Activated effector memory CD4-positive, alpha-beta T cell treated with Interleukin-2 at 50 U/mL for 16 hours (primary cell): ENCODE measurements at places on chromosomes 2 and 18.

- DNase-seq, result no peak
Observed at GRCh38 chr2:10932345-10933151, 20.8 kb downstream of the KCNF1 start.

GRCh38 chr2:239459606-239460005 lies 58.8 kb upstream of the HDAC4 start:
- no peak for DNase-seq

DNA sequence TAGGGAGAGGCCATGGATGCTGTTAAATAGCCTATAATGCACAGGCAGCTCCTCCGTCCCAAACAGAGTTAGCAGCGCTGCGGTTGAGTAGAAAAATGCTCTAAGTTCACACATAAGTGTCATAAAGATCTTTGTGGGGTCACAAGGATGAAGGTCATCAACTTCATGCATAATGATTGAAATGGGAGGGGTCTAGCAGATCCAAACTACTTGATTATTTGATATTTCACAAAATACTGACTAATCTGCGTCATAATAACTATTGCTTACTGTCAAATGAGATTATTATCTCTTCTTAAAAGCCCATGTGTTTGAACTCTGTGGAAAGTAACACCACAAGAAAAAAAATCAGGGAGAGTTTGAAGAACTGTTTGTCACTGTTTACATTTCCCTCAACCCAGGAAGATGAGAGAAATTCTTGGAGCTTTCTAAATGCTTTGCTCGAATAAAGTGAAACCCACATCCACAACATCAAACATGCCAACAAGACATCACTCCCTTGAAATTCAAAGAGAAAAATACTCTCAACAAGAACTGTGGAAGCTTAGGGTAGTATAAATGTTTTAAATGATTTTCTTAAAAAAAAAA lies 50.5 kb upstream of the CREB1 start:
- DNase-seq, result no peak

- no peak for DNase-seq
Observed at GRCh38 chr18:76246590-76246989, 248.5 kb downstream of the ZNF516 start.

DNA sequence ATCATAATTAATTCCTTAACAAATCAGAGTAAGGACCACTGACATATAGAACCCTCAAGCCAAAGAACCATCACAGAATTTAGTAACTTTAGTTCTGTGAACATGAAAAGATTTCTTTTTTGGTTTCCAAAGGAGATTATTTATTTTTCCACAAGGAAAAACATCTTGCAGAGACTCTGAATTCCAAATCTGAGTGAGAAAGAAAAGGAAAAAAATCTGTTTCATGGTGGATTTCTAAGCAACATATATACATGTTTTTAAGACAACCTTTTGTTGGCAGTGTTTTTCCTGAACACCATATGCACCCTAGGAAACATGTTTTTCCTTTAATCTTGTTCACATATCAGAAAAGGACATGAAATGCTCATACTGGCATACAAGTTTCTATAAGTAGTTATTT lies 149.8 kb downstream of the AGPS start:
- DNase-seq, result no peak

GRCh38 chr18:59792353-59792752 lies 95.1 kb upstream of the CCBE1 start:
- DNase-seq, result no peak

DNA sequence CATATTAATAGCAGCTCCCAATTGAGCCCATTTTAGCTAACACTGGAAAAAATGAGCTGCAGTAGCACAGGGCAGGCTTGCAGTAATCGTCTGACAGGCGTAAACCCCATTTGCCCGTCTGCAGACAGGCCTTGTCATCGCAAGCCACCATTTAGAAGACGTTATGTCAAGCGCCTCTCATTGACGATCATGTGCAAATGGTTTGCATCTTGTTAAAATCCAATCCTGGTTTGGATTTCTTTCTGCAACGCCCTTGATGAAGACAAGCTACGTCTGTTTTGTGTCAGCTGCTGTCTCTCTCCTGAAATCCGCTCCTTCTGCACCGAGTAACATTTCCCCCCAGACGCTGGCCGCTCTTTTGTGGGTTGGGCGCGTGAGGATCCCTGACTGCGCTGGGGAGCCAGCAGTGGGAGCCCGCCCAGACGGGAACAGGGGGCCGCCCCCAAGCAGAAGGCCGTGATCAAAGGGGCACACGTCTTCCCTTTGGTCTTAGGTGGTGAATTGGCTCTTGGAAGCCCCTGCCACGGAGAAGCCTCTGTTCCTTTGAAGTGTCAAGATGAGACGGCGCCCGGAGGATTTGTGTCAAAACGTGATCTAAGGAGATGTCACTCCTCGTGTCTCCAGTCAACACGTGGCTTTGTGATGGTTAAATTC lies 84.2 kb upstream of the GPC1 start:
- no peak for DNase-seq

GRCh38 chr2:46471019-46471583 lies 8.3 kb upstream of the TMEM247 start:
- DNase-seq, result no peak

- no peak for DNase-seq
Observed at GRCh38 chr18:59814891-59815290, 84.9 kb upstream of the PMAIP1 start.

DNA sequence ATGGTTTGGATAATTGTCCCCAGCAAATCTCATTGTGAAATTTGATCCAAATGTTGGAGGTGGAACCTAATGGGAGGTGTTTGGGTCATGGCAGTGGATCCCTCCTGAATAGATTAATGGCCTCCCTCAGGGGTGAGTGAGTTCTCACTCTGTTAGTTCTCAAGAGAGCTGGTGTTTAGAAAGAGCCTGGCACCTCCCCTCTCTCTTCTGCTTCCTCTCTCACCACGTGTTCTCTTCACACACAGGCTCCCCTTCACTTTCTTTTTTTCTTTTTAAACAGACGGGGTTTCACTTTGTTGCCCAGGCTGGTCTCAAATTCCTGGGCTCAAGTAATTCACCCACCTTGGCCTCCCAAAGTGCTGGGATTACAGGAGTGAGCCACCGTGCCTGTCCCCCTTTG lies 111.6 kb upstream of the LTBP1 start:
- DNase-seq, result no peak

GRCh38 chr2:238926761-238927611 lies 79.1 kb downstream of the TWIST2 start:
- DNase-seq, result no peak

GRCh38 chr18:69948919-69949537 lies 1.4 kb upstream of the CD226 start:
- no peak for DNase-seq

DNA sequence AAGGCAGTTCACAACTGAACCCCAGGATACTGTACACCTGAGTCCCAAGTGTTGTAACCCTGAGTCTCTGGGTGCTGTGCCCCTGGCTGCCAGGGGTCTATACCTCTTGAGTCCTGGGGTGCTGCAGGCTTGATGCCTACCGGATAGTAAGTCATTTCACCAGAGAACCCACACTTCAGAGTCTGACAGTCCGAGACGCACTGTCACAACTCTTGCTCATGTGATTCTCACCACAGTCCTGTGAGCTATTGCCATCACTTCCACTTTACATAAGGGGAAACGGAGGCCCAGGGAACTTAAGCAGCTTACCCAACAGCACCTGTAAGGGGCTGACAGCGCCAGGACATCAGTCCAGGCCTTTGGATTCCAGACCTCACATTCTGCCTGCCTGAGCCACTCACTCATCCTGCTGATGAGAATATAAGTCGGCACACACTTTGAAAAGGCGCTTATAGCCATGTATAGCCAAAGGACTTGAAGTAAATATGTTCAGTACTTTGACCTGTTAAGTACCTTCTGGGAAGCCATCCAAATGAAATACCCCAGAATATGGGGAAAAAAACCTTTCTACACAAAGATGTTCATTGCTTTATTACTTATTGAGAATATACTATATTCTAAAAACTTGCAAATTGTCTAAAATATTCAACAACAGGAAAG lies 180.7 kb upstream of the ID2 start:
- no peak for DNase-seq

- no peak for DNase-seq
Observed at GRCh38 chr2:197809064-197809463, 4.7 kb downstream of the PLCL1 start.

GRCh38 chr2:10036095-10036884 lies 7.1 kb upstream of the KLF11 start:
- peak; percentile 23 for DNase-seq

DNA sequence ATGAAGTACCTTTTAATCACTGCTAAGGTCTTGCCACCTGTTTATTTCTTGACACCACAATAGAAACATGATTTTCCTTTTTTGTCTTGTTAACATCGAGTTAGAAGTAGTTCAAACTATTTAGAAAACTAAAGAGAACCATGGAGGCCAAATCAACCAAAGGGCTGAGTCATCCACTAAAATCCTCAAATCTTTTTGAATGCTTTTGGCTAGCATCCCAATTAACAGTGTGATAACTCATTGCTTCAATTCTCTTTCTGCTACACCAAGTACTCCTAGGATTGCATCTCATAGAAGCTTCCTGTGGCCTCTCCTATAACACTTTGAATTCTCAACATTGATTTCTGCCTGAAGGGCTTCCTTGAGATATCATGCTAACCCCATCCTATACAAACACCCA lies 159.9 kb upstream of the MMADHC start:
- DNase-seq, result no peak

DNA sequence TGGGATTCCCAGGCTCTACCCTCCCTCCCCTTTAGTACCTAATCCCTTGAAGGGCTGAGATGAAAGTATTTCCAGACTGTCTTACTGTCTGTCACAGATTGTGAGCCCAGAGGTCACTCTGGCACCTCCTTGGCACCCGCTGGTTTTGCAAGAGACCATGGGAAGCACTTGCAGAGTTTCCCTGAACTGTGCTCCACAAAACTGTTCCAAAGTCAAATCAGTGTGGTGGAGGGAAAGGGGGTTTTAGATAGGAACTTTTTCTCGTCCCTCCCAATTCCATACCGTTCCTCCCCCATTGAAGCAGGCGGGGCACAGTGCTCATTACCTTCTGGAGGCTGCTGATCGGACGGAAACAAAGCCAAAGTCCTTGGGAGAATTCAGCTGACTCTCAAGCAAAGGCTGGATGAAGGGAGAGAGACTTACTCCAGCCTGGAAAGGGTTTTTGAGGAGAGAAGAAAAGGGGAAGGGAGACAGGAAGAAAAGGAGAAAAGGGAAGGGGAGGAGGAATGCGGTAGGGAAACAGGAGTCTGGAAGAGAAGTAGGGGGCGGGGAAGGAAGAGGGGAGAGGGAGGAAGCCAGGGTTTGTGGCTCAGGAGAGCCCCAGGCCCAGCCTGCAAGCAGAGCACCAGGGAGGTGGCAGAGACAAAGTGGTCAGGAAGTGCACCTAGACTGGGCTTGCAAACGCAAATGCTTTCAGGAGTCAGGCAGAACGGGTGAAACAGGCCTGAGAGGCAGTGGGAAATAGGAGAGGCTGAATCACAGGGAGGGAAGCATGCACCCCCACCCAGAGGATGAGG lies 88.4 kb upstream of the SP3 start:
- DNase-seq, result no peak

DNA sequence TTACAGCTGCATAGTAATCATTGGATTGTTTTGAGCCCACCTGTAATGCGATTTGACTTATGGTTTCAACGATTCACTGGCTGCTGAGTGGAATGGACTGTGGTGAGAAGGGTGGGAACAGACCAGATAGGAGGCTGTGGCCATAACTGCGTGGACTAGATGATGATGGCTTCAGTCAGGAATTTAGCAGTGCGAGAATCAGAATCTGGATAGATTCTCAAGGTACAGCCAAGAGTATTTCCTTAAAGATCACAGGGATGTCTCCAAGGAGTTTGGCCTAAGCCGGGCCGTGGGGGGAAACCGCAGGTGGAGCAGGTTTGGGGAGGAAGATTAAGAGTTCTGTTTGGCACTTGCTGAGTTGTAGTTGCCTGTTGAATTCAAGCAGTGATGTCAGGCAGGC lies 44.0 kb upstream of the CHMP1B start:
- no peak for DNase-seq

GRCh38 chr18:62101321-62101721 lies 85.5 kb downstream of the PIGN start:
- no peak for DNase-seq

DNA sequence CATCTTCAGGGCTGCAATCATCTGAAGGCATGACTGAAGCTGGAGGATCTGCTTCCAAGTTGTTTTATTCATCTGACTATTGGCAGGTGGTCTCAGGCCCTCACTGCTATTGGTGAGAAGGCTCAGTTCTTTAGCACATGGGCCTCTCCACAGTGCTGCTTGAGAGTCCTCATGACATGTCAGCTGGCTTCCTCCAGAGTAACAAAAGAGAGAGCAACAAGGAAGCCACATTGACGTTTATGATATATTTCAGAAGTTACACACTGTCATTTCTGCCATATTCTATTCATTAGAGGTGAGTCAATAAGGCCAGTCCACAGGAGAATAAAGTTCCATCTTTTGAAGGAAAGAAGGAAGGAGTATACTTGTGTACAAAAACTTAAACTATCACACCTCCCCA lies 7.9 kb upstream of the SIGLEC15 start:
- no peak for DNase-seq

DNA sequence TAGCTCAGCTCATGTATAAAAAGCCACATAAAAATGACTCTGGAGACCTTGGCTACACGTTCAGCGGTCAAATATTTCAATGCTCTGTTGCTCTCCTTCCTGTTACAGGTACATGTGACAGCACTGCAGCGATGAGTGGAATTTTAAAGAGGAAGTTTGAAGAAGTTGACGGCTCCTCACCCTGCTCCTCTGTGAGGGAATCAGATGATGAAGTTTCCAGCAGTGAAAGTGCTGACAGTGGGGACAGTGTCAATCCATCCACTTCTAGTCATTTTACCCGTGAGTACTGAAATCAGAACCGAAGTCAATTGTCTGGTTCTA lies 125.4 kb downstream of the CSRNP3 start:
- DNase-seq, result no peak

DNA sequence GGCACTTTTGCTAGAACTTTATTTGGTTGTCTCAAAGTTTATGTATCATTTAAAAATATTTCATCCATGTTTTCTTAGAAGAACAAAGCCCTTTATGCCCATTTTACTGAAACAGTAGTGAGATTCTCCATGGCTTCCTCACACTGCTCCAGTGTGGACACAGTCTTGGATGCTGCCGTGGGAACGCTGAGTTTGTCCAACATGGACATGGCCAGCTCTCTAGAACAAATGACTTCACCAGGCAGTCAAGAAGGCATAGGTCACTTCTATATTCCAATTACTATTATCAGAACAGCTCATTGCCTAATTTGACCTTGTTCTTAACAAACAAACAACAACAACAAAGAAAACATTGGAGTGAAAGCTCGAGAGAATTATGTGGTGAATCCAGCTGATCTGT lies 414.1 kb upstream of the ID2 start:
- no peak for DNase-seq

DNA sequence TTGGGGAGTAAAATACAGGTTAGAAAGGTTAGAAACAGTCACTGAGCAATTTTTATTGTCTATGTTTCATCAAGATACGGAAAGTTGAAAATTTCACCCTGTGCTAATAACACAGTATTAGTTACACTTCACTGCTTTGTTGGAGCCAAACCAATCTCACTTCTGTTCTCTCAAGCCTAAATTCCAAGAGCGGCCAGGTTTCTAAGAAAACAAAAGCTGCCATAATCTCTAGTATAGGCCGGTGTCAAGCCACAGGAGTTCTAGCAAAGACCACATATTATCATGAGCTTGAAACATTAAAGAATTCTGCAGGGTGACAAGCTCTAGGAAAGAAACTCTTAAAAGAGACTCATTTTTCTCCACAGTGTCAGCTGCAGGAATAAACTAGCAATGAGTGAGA lies 128.7 kb downstream of the TXNL1 start:
- DNase-seq, result no peak
